Stimulated activated CD4-positive, alpha-beta T cell treated with anti-CD3 and anti-CD28 coated beads, Interleukin-15, amount 100 ng/mL, for 48 hours (primary cell): ENCODE measurements at places on chromosomes 5 and 9.

DNA sequence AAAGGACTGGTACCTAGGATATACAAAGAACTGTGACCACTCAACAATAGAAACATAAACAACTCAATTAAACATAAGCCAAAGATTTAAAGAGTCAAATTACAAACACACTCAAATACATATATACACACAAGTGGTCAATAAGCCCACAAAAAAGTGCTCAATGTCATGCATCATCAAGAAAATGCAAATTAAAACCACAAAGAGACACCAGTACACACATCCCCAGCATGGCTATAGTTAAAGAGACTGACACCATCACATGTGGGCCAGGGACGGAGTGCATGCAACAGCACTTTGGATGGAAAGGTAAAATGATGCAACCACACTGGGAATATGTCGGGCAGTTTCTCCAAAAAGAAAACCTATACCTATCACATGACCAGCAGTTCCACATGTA is 89.7 kb downstream of the CAAP1 start:
- DNase-seq: no peak

DNA sequence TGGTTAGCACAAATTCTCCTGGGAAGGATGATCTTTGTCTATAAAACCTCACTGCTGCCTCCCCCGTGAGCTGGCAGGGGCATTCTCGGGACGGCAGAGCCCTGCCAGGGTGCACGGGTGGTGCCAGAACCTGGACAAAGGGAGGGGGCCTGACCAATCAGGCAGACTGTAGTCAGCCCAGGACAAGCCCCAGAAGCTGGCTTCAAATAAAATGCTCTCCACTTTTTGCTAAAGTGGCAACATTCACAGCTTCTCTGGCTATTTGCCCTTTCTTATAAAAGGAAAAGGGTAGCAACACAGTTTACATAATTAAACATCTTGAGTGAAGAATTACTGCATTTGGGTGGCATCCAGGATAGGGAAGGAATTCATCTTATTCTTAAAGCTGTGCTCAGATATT is 14.4 kb downstream of the IL9 start:
- no peak for DNase-seq

DNA sequence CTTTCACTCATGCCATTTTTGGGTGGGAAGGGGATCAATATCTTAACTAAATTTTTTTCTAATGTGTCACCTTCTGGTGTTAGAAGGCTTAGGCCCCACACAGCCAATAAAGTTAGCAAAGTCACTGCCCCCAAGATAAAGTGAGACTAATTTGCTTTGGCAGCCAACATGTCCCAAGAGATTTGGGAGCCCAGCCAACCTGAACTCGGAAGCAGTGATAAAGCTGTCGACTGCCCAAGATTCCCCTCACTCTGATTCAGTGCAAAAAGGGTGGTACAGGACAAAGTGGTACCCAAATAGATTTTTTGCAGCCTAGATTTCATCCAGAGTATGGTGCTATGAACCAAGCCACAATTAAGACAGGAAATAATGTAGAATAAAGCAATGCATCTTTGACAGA is 572.5 kb upstream of the ARRDC3 start:
- no peak for DNase-seq

- no peak for DNase-seq
Measured at GRCh38 chr9:109166771-109167601, at the start of gene FRRS1L. Gene FRRS1L (minus strand): TSS chr9:109167249. CDS start chr9:109167138, 111 bp downstream.

DNA sequence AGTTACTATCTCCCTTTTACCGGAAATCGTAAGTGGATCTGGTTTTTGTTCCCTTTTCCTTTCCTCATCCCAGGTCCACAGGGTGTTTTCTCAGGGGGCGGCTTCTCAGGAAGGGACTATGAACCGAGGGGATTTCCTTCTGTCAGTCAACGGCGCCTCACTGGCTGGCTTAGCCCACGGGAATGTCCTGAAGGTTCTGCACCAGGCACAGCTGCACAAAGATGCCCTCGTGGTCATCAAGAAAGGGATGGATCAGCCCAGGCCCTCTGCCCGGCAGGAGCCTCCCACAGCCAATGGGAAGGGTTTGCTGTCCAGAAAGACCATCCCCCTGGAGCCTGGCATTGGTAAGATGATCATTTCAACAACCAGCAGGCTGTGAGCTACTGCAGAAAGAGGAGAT is 75.8 kb downstream of the GOLPH3 start:
- no peak for DNase-seq
